ENCODE measurements at places on chromosomes 2 and 18. TPM values are rescaled to one million over a fixed set of nuclear protein-coding genes. Genes with fewer than 3 reads are reported as not detected.

THSD7B gene
- not detected for total RNA-seq

RAPGEF4 gene
- 0.28 TPM for total RNA-seq

LYPD1 gene
- total RNA-seq: 14.4 TPM

PAX8 gene
- total RNA-seq: 0.65 TPM

OSBPL1A gene
- 14.8 TPM for total RNA-seq

Measured in A549 treated with GW870086 at 1 μM for 4 hours (cell line).